NB4 (cell line): ENCODE measurements at places on chromosomes 2 and 18.

GRCh38 chr2:160583146-160583535, 89.5 kb upstream of the RBMS1 start:
- DNase-seq, result no peak

GRCh38 chr2:46411245-46411641, 68.1 kb upstream of the TMEM247 start:
- no peak for DNase-seq

DNA sequence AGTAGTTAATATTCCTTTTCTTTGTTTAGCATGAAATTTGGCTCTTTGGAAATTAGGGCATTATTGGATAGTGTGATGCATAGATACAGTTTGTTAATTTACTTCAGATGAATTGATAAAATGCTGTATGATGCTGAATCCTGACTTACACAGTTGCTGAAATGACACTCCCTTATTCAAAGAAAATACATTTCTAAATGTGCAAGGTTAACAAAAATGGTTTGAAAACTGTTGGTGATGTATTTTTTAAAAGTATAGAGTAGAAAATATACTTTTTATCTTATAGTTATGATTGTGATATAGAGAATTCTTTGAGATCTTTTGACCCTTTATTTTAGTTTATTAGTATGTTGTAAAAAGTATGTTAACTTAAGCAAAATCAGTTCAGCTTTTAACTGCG, 27.8 kb downstream of the VAPA start:
- no peak for DNase-seq

GRCh38 chr2:122139739-122140420, 384.4 kb downstream of the TSN start:
- DNase-seq, result no peak

DNA sequence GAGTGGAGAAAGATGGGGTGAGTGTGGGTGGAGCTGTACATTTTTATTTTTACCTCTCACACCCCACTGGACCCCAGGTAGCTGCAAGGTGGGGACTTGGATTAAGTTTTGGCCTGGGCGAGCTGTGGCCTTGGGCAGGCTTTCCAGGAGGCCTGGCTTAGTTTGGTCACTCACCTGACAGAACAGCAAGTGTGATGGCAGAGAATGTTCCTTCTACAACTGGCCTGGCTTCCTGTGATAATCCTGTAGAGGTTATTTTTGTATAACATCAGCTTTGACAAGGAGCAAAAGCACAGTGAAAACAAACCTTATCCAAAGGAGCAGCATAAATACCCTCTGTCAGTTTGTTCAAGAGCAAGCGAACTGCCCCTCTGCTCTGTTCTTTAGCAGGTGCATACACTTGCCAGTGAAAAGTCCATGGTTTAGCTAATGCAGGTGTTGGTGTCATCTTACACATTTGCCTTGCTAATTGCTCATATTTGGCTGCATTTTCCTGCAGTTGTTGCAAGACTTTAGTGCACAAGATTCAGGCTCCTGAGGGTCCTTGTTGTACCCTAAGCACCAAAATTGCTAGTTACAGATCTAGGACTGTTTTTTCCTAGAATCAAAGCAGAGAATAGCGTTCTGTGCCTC, 6.3 kb downstream of the THNSL2 start:
- no peak for DNase-seq

DNA sequence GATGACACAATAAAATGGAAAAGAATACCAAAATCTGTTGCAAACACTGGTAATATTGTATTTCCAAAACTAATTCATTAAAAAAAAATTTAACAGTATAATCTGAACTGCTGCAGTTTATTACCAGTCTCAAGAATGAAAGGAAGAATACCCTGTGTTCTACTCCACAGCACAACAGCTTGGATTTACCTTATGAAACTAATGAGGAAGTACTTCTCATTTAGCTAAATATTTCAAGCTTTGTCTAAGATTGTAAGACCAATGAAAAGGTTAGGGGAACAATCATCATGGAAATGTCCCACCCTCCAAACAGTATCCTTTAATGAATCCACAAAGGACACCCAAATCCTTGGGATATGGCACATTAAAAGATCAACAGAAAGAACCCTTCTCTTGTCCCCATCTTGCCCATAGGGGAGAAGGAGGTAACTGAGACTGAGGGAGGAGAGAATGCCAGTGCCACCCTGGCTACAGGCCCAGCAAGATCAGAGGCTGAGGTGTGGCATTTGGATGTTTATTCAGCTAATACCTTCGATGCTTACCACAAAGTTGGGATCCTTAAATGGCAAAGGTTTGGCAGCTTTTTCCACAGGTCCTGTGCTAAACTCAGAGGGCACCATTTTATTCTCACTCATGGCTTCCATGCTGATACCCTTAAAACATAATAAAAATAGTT, 17.7 kb downstream of the INO80C start:
- no peak for DNase-seq

GRCh38 chr2:95063086-95063958, 37.8 kb downstream of the MAL start:
- DNase-seq, result peak; percentile 23
